CD8-positive, alpha-beta memory T cell (primary cell): ENCODE measurements at places on chromosomes 16 and 17. TPM values are rescaled to one million over a fixed set of nuclear protein-coding genes. Genes with fewer than 3 reads are reported as not detected.

Gene NT5M
- total RNA-seq, result 5.4 TPM

DNA sequence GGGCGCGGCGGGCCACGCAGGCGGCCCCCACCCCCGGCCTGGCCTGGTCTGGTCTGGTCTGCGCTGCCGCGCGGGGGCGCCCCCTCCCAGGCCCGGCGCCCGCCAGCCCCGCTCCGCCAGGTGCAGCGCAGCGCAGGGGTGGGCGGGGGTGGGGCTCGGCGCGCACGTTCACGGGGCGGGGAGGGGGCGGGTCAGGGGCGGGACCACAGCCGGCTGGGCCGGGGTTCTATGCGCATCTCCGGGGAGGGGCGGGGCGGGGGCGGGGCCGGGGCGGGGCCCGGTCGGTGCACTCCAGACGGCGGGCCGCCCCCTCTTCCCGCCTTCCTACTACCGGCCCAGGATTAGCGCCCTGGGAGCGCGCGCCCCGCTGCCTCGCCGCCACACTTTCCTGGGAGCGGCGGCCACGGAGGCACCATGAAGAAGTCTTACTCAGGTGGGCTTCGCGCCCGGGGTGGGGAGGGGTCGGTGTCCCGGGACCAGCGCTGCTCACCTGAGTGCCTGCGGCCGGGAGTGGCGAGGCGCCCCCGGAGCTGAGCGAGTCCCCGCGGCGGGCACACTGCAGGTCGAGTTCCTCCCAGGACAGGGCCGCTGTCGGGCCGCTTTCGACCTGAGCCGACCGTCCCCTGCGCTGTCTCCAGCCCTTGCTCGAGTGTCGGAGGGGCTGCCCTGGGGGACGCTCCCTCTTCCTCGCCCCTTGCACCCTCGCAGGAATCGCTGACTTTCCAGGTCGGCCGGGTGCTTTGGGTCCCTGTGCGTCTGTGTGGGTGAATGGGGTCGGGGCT is 140.5 kb downstream of the SEC14L1 start:
- DNase-seq, result peak; percentile 71
- no peaks in the 10 kb centered on the region for H3K36me3 ChIP-seq
- H3K27me3 ChIP-seq, result peaks cover 8% of the 10 kb centered on the region
- peaks cover 14% of the 10 kb centered on the region for H3K4me1 ChIP-seq
- peak overlapping the region; percentile 41 for H3K4me3 ChIP-seq

Gene AGRP
- total RNA-seq, result not detected

DNA sequence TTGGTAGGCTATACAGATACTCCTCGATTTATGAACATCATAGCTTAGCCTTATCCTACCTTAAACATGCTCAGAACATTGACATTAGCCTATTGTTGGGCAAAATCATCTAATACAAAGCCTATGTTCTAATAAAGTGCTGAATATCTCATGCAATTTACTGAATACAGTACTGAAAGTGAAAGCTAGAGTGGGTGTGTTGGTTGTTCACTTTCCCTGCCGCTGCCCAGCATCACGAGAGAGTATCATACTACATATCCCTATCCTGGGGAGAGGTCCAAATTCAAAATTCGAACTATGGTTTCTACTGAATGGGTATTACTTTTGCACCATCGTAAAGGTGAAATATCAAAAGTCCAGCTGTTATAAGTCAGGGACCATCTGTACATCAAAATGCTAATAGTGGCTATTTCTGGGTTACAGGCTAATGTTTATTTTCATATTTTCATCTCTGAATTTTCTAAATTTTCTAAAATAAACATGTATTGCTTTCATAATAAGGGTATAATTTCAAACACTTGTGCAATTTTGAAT is 54.5 kb downstream of the NACA2 start:
- no peak overlapping the region for H3K27ac ChIP-seq

Gene SMIM36
- not detected for total RNA-seq

Gene MTSS2
- 3.0 TPM for total RNA-seq

Gene SOX9
- not detected for total RNA-seq

GRCh38 chr17:81551458-81552243 is 502 bp downstream of the FAAP100 start:
- H3K36me3 ChIP-seq, result no peaks in the 10 kb centered on the region
- H3K27ac ChIP-seq, result peak overlapping the region; percentile 77
- DNase-seq, result no peak
- peak overlapping the region; percentile 75 for H3K4me3 ChIP-seq
- no peaks in the 10 kb centered on the region for H3K27me3 ChIP-seq
- peaks cover 22% of the 10 kb centered on the region for H3K4me1 ChIP-seq

GRCh38 chr16:69320740-69321073 is 9.6 kb downstream of the VPS4A start:
- H3K36me3 ChIP-seq, result peaks cover 61% of the 10 kb centered on the region
- H3K4me1 ChIP-seq, result no peaks in the 10 kb centered on the region
- no peak overlapping the region for H3K27ac ChIP-seq
- H3K27me3 ChIP-seq, result no peaks in the 10 kb centered on the region
- H3K4me3 ChIP-seq, result no peak overlapping the region

Gene PRSS53
- total RNA-seq, result 3.3 TPM

Gene SP6
- 0.09 TPM for total RNA-seq

Gene HIC1
- total RNA-seq, result 42.7 TPM

Gene CD300A
- 3.8 TPM for total RNA-seq

- no peak overlapping the region for H3K27ac ChIP-seq
- peaks cover 17% of the 10 kb centered on the region for H3K36me3 ChIP-seq
- no peaks in the 10 kb centered on the region for H3K4me1 ChIP-seq
Measured at GRCh38 chr17:67678414-67678813, 39.3 kb upstream of the NOL11 start.

GRCh38 chr17:40279402-40279801 is 8.3 kb upstream of the CDC6 start:
- H3K27me3 ChIP-seq, result no peaks in the 10 kb centered on the region
- H3K4me3 ChIP-seq, result no peak overlapping the region
- no peak for DNase-seq
- peaks cover 34% of the 10 kb centered on the region for H3K36me3 ChIP-seq
- no peaks in the 10 kb centered on the region for H3K4me1 ChIP-seq

- no peaks in the 10 kb centered on the region for H3K27me3 ChIP-seq
- peaks cover 19% of the 10 kb centered on the region for H3K4me1 ChIP-seq
- H3K27ac ChIP-seq, result peak overlapping the region; percentile 89
Measured at GRCh38 chr16:71287911-71288310, 1.3 kb downstream of the CMTR2 start.

DNA sequence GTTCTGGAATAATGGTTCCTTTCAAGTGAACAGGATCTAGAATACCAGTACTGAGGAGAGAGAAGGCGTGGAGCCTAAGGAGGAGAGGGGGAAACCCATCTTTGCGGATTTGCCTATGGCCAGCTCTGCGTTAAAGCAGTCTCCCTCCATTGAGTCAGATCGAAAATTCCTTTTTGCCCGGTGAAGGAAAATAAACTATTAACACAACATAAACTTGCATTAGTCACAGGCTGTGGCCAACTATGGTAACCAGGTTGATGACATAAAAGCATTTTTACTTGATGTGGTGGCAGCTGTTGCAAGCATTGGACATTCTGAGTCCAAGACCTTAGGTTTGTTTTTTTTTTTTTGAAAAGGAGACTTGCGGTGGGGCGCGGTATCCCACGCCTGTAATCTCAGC is 8.9 kb downstream of the LDAF1 start:
- H3K27me3 ChIP-seq, result no peaks in the 10 kb centered on the region
- H3K4me3 ChIP-seq, result no peak overlapping the region
- DNase-seq, result no peak

DNA sequence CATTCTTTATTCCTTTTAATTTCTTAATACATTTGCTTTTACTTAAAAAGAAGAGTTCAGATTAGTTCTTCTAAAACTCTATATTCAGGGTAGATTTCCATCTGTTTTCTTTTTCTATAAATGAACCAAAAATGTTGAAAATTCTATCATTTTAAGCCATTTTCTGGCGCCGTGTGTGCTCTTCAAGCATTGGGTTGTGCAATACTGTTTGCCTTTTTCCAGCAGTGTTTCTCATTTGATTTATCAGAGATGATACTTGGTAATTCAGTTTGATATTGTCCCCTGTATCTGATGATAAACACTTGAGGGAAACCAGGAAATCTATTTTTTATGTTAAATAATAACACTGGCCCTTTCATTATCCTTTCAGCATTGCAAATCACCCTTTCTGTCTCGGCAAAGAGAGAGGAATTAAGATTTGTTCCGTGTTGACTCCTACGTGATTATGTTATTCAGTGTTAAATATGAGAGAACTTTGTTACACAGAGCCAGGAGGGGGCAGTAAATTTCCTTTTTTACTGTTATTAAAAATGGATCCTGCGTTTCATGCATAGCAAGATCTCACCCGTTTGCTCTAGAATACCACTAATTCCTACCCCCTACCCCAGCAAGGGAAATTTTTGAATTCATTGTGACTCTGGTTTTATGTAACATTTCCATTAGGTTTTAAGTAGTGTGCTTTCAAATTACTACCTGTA is 606.9 kb upstream of the RBFOX1 start:
- no peaks in the 10 kb centered on the region for H3K36me3 ChIP-seq
- no peak for DNase-seq
- H3K27ac ChIP-seq, result no peak overlapping the region
- no peaks in the 10 kb centered on the region for H3K27me3 ChIP-seq

Gene CFAP119
- 6.9 TPM for total RNA-seq

DNA sequence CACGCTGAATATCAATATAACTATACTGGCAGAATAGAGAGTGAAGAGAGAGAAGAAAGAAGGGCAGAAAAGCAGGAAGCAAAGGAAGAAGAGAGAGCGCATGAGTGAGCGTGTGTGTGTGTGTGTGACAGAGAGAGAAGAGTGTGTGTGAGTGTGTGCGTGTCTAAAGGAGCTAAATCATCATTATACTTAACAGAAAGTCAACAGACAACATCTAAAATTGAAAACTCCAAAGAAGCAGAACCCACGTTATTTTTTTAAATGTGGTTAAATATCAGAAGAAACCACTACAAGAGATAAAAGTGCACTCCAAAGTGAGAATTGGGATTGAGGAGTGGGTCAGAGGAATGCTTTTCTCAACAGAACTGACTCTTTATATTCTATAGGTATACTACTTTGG is 77.2 kb downstream of the BRIP1 start:
- H3K27me3 ChIP-seq, result no peaks in the 10 kb centered on the region
- no peak for DNase-seq
- H3K36me3 ChIP-seq, result no peaks in the 10 kb centered on the region
- no peak overlapping the region for H3K27ac ChIP-seq

Gene CEP295NL
- total RNA-seq, result not detected

Gene NUPR1
- not detected for total RNA-seq

DNA sequence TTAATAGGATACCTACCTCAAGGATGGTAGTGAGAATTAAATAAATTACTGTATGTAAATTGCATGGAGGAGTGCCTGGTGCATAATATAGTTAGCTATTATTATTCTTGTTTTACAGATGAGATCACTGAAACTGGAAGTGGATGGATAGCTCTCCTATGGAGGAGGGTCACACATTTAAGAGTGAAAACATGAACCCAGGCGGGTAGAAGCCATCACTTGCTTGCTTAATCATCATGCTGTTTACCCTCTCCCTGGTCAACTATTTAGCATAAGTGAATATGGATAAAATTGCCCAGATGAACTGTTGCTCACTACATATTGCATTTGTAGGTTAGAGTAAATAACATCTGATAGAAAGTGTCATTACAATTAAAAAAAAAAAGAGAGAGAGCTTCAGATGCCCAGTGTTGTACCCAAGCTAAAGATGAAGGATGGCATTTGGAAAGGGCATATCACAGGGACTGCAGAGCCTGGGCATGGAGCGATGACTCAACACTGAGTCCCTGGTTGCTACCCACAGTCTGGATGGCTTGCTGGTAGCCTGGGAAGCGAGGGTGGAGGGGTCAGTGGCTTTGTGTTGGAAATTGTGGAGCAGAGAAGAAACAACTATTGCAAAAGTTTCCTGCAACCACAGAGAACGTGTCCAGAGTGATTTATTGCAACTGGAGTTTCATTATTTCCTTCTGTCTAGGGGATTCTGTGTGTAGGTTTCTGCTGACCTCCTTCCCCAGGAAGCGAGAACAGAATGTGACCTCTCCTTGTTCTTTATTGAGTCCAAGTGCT is 414.4 kb downstream of the SHISA9 start:
- no peaks in the 10 kb centered on the region for H3K27me3 ChIP-seq
- H3K36me3 ChIP-seq, result no peaks in the 10 kb centered on the region
- no peaks in the 10 kb centered on the region for H3K4me1 ChIP-seq
- no peak overlapping the region for H3K27ac ChIP-seq
- no peak for DNase-seq

DNA sequence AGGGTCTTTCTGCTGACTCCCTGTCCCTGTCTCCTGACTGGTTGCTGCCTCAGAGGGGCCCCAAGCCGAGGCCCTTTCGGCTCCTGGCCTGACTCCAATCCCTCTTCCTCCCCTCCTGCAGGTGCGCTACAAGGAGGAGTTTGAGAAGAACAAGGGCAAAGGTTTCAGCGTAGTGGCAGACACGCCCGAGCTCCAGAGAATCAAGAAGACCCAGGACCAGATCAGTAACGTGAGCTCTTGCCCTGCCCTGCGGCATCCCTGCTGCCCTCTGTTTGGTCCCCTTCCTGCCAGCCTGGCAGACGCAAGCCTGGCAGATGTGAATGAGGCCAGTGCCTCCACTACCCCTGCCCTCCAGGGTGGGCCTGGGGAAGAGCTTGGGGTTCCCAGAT is 27.1 kb upstream of the LASP1NB start:
- no peaks in the 10 kb centered on the region for H3K27me3 ChIP-seq
- H3K4me1 ChIP-seq, result peaks cover 86% of the 10 kb centered on the region
- H3K27ac ChIP-seq, result peak overlapping the region; percentile 66
- DNase-seq, result no peak
- H3K36me3 ChIP-seq, result peaks cover 21% of the 10 kb centered on the region
- H3K4me3 ChIP-seq, result peak overlapping the region; percentile 60

DNA sequence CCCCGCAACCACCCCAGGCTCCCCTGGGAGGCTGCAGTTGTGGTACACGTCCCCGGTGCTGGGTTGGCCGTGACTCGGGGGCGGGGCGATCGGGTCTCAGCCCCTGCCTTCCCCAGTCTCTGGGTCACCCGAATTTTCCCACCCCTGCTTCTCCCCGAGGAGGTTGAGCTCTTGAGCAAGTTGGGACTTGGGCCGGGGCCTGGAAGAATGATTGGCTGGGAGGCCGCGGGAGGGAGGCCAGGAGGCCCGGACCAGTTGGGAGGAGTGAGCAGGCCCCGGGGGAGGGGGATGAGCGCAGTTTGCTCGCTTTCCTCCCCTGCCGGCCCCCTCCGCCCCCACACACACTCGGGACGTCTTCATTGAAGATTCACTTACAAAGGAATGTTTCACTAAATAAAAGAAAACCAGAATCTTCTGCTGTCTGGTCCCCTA is 4.5 kb upstream of the HEXIM1 start:
- no peaks in the 10 kb centered on the region for H3K36me3 ChIP-seq
- peaks cover 29% of the 10 kb centered on the region for H3K4me1 ChIP-seq
- H3K27ac ChIP-seq, result peak overlapping the region; percentile 57
- no peak overlapping the region for H3K4me3 ChIP-seq
- no peaks in the 10 kb centered on the region for H3K27me3 ChIP-seq

DNA sequence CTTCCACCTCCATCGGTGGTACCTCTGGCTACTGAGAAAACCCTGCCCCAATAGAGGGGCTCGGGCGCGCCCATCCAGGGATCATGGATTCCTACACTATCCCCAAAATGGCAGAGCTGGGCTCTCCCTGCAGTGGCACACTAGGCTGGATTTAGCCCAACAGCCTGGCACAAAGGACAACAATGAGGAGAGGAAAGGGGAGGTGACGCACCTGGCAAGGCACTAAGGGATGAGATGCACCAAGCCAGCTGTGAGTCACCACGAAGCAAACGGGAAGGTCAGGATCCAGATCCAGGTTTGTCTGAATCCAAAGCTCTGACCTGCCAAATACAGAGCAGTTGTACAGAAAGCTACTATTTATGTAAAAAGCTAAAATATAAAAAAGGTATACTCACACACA is 18.1 kb downstream of the UBE2O start:
- H3K36me3 ChIP-seq, result no peaks in the 10 kb centered on the region
- peaks cover 4% of the 10 kb centered on the region for H3K4me1 ChIP-seq
- H3K27ac ChIP-seq, result no peak overlapping the region
- no peak for DNase-seq
- H3K27me3 ChIP-seq, result no peaks in the 10 kb centered on the region
